Suppressor macrophage treated with lipopolysaccharide for 4 hours (primary cell): ENCODE measurements at places on chromosomes 16 and 17.

DNA sequence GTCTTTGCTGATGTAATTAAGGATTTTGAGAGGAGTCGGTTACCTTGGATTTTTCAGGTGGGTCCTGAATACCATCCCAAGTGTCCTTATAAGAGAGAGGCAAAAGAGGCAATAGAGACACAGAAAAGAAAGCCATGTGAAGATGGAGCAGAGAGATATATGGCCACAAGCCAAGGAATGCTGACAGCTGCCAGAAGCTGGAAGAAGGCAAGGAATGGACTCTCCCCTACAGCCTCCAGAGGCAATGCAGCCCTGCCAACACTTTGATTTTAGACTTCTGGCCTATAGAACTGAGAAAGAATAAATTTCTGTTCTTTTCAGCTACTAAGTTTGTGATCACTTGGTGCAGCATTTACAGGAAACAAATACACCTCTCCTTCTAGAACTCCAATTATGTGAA lies 8.2 kb upstream of the RNFT1 start:
- DNase-seq = no peak

DNA sequence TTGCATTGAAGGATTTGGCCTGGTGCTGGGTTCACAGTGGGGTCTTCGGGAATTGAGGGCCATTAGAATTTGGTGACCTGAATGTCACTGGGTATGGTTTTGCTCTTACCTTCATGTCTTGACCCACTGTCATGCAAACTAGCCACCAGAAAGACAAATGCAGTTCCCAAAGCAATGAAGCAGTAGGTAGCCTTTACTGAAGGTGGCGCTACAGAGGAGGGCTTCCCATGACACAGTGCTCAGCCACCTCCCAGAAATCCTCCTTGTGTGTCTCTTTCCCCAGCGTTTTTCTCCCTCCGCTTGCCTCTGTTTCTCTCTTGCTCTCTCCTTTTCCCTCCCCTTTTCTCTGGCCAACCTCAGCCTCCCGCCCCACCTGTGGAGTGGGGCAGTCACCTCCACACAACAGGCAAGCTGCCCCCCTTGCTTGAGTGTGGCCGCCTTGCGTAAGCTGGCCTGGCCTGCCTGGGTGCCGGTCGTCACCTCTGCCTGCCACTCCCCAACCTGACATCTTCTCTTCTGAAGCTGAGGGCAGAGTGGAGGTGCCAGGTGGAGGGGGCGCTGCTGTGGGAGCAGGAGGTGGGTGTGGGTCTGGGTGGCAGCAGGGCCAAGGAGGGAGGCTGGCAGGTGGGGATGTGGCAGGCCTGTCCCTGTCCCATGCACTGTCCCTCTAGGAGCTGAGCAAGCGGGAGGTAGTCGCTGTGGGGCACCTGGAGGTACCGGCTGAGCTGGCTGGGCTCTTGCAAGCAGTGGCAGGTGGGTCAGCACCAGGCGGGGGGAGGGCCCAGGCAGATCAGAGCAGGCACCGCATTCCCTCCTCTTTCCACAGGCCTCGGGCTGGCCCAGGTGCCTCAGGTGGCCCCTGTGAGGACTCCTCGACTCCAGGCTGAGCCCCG lies 34.7 kb downstream of the MYO15A start:
- no peak for DNase-seq

DNA sequence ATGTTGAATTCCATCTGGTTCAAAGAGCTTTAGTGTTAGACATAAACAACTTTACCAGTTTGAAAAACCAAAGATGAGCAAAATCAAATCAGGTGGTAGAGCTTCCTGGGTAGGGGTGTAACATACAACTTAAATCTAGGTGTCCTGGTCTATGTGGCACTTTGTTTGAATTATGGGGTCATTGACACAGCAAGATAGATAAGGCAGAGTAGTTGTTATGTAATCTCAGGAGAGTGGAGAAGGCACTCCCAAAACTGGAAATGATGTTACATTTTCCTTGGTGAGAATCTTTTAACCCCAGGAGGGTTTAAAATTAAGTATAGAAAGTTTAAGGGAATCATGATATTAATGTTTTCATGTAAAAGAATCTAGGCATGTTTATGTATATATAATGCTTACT lies 31.9 kb downstream of the CCDC42 start:
- DNase-seq = no peak

GRCh38 chr16:30166202-30166902 lies 17.1 kb upstream of the CORO1A start:
- DNase-seq = peak; percentile 82

DNA sequence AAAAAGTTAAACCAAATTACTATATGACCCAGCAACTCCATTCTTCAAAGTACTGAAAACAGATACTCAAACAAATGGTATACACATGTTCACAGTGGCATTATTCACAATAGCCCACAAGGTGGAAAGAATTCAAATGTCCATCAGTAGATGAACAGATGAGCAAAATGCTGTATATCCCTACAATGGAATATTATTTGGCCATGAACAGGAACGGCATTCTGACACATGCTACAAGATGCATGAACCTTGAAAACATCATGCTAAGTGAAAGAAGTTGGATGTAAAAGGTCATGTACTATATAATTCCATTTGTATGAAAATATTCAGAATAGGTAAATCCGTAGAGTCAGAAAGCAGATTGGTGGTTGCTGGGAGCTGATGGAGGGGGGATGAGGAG lies 73.5 kb upstream of the XYLT1 start:
- DNase-seq = no peak

DNA sequence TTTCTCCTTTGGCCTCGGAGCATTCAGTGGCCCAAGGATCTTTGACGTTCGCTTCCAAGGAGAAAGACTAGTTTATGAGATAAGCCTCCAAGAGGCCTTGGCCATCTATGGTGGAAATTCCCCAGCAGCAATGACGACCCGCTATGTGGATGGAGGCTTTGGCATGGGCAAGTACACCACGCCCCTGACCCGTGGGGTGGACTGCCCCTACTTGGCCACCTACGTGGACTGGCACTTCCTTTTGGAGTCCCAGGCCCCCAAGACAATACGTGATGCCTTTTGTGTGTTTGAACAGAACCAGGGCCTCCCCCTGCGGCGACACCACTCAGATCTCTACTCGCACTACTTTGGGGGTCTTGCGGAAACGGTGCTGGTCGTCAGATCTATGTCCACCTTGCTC lies 1.4 kb downstream of the AOC3 start:
- no peak for DNase-seq
